ENCODE measurements at places on chromosomes 2 and 18.

GRCh38 chr2:23342075-23342474 lies 42.9 kb upstream of the KLHL29 start:
- no peak for DNase-seq

- no peak for DNase-seq
Observed at GRCh38 chr2:42769583-42770287, 5.8 kb upstream of the OXER1 start.

DNA sequence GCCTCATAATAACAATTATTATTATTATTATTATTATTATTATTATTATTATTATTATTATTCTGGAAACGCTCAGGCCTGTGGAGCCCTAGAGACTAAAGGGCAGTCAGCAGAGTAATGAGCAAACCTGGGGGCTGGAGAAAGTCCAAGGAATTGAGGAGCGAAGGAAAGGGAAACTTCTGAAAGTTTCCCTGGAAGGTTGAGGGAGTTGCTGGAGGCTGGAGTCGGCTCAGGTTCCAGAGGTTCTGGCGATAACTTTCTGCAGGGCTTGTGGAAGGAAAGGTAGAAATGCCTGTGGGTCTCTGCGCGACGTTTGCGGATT lies 9.2 kb downstream of the POU3F3 start:
- no peak for DNase-seq

DNA sequence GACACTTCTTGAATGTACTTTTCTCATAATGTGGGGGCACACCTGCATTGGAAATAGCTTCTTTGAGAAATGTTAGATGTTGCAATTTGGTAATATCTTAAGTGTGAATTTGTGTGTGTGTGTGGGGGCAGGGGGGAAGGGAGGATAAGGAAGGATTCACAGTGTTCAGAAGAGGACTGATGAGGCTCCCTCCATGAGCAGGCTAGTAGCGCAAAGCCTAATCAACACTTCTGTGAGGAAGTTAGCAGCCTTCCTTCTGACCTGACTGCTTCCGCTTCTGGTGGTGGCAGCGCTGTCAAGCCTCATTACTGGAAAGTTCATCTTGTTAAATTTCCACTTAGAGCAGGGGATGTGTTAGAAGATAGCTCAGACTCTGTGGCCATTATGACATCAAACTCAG lies 295.4 kb upstream of the SPRED2 start:
- DNase-seq = no peak

DNA sequence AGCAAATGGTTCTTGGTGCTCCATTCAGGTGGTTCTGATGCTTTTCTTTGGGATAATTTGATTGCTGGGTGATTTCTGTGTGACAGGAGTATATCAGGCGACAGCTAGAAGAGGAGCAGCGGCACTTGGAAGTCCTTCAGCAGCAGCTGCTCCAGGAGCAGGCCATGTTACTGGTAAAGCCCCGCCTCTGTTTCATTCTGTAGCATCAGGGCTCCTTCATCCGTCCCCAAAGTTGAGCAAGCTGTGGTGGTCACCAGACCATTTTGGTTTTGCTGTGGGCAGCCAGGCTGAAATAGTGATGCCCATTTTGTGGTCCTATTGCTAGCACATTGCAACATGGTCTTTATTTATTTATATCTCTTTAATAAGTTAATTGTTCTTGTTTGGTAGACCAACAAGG lies 132.8 kb upstream of the IL1R2 start:
- DNase-seq = no peak

DNA sequence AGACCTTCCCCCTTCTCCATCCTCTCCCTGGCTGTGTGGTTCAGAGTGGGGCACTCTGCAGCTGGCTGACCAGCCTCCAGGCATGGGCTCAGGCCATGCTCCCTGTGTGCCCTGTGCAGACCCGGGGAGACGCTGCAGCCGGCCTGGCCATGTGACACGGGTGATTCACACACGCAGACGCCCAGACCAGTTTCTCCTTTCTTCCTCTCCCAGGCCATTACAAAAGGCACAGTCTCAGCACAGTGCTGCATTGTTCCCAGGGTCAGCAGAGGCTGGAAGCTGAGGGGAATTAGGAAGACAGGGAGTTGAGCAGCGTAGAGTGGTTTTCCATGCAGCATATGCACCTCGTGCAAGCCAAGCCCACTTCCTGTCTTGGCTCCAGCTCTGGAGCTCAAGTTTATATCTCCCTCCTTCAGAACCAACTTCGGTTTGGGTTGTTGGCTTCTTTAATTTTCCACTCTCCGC lies 288.5 kb downstream of the TNS1 start:
- no peak for DNase-seq

- no peak for DNase-seq
Observed at GRCh38 chr2:23376972-23377371, 8.0 kb upstream of the KLHL29 start.

- no peak for DNase-seq
Observed at GRCh38 chr2:190451561-190452176, 43.5 kb downstream of the MFSD6 start.

DNA sequence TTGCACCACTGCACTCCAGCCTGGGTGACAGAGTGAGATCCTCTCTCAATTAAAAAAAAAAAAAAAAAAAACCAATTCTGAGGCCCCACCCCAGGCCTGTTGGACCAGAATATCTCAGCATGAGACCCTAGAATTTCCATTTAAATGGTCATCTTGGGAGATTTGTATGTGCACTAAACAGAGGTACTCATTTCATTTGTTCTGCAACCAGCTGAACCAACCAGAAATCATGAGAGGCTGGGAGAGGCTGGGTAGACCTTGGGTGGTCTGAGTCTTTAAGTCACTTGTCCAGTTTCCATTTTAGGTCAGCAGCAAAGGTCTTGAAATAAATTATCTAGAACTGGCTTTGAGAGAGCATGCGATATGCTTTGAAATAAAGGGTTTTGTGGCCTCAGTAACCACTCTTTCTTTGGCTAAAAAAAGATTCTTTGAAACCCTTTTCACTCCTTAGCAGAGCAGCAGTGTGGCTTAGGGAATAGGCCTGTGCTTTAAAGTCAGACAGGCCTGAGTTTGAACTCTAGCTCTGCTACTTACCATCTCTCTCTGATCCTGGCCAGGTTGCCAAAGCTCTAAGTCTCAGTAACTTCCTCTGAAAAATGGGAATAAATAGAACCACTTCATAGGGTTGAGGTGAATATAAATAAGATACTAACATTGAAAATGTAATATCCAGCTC lies 52.6 kb downstream of the QPCT start:
- DNase-seq = no peak

DNA sequence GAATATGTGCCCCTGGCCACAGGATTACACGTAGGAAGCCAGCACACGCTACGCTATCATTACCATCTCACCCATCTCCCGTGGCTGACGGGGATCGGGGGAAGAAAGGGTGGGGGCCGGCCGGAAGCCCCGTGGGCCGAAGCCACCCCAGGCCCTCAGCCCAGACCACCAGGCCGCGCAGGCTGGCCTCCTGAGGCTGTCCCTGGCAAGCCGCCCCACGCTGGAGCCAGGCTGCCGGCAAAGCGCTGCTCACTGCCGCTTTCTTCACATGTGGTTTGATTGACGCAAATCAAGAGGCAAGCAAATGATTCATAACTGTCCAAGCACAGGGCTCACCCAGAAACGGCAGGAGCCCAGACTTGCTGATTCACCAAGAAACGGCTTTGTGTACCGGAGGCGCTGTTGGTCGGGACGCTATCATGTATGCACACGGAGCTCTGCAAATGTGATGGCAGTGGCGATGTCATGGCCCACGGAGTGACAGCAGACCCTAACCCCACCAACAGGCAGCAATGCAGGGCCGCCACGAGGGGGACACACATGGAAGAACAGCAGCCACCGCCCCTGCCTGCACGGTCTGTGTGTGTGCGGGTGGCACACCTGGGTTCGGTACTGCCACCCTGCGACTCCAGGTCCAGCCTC lies 125.7 kb downstream of the HDAC4 start:
- peak; percentile 84 for DNase-seq

DNA sequence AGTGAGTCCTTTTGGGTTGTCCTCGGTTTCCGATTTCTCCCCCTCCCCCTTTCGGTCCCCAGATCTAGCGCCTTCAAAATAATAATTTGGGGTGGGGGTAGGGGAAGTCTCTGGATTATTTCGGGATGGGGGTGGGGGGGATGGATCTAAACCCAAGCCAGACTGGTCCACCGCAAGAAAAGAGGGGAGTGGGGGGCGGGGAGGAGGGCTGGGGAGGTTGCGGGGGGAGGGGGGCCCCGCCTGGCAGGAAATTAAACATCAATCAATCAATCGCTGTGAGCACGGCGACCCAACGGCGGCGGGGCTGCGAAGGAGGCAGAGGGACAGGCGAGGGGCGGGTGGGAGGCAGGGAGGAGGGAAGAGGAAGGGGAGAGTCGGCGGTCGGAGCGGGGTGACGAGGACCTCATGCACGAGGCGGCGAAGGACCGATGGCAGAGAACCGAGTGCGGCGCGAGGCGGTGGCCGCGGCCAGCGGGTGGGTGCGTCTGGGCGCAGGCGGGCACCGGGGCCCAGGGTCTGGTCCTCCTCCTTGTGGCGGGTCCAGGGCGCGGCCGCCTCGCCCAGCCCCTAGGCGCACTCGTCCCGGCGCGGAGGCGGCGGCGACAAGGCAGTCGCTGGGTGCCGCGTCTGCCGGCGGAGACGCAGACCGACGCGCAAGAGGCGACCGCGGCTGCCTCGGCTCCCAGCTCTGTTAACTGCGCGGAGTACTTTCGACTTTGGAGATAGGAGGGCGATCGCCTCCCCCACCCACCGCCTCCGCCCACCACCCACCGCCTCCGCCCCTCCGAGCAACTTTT lies 468 bp upstream of the SATB2 start:
- peak; percentile 61 for DNase-seq

DNA sequence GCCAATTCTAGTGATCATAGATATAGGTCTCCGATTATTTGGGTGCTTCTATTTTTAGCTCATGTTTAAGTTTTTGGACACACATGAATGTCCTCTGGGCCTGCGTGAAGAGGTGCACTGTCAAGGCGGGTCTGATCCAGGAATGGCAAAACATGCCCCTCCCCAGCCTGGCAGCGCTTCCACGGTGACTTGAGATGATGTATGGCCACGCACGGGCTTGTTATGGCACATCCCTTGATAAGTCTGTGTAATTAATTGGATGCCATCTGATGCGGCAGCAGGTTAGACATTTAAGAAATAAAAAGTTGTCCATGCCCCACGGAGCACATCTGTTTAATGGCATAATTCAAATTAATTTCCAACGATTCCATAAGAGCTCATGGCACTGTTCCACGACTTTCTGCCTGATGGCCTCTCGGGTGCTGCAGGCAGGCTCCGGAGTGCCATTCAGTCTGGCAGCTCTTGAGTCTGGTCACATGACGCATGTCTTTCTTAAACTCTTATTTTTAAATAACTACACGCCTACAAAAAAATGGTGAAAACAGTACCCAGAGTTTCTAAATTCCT lies 151.4 kb downstream of the ACKR3 start:
- no peak for DNase-seq

- no peak for DNase-seq
Observed at GRCh38 chr2:212135739-212136138, 402.9 kb downstream of the ERBB4 start.

DNA sequence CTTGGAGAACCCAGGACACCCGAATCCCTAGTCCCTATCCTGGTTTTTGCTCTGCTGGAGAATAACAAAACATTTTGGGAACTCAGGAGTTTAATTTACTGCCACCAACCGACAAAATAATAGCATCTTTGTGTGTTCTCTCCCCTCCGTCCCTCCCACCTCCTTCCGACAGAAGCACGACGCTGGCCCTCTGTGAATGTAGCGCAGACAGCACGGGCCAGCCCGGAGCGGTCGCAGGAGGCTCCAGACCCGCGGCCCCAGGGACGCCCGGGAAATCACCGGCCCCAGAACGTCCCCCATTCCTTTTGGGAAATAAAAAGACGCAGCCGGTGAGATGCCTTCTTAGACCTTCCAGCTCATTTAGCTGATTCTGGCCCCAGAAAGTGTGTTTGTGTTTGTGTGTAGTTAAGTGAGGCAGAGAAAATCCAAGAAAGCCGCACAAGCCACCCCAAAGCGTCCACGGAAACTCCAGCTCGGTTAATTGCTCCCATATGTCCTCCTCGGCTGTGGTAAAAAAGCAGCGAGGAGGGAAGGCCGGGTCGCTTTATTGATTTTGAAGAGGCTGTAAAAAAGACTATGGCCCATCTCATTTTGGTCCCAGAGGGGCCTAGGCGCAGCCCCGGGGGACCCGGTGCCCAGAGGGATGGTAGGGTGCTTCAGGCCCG lies 577 bp upstream of the TANC1 start:
- DNase-seq = no peak

- DNase-seq = no peak
Observed at GRCh38 chr2:114515882-114516281, 73.4 kb downstream of the DPP10 start.

GRCh38 chr2:102197389-102198137 lies 10.7 kb downstream of the IL1RL2 start:
- DNase-seq = no peak

GRCh38 chr2:8496079-8496478 lies 185.8 kb upstream of the ID2 start:
- no peak for DNase-seq

DNA sequence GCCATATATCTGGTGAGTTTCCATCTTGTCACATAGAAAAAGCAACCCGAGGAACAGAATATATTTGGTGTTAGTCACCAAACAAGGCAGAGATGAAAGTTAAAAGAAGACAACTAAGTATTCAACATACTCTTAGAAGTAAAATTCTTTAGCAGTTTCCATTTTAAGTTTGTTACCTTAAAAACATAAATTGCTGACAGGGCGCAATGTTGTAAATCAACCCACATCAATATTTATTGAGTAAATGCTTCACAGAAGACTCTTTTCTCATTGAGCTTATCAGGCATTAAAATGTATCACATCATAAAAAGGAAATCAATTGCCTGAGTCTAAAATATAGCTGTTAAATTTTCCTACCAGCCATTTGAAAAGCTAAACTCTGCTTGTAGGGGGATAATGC lies 603.0 kb downstream of the FBXO15 start:
- DNase-seq = no peak
